CD4-positive, alpha-beta T cell (primary cell): ENCODE measurements at places on chromosomes 4 and X.

GRCh38 chr4:103719830-103720207 lies at the start of gene TACR3:
TACR3 (minus strand) TSS chr4:103719985; CDS start chr4:103719675, 310 bp downstream.
- DNase-seq, result no peak

DNA sequence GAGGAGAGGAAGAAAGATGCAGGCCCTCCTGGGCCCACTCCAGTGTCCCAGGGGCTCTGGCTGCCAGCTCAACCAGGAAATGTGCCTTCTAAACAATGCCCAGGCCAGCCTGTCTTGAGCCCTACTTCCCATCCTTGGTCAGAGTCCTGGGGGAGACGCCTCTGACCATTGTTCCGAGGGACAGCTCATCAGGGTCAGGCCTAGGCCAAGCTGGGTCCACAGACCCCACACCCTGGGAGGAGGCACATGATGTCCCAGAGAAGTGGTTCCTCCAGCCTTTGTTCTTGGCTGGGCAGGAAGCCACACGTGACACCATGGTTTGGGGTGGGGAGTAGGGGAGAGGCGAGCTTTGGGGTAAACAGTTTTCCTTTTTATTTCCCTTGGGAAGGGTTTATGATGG lies 102.5 kb downstream of the EFNB1 start:
- no peak for DNase-seq

GRCh38 chrX:18828832-18829404 lies 121.5 kb downstream of the PPEF1 start:
- no peak for DNase-seq

GRCh38 chr4:566508-567295 lies 9.4 kb downstream of the TMEM271 start:
- DNase-seq, result no peak
